ENCODE measurements at places on chromosomes 12 and 14. TPM values are rescaled to one million over a fixed set of nuclear protein-coding genes. Genes with fewer than 3 reads are reported as not detected.

The SENP1 gene
- total RNA-seq: 49.6 TPM

The KLC1 gene
- 168 TPM for total RNA-seq

The CCDC175 gene
- not detected for total RNA-seq

GRCh38 chr12:55693323-55694187 lies 14.1 kb downstream of the ITGA7 start:
- no peak for DNase-seq

DNA sequence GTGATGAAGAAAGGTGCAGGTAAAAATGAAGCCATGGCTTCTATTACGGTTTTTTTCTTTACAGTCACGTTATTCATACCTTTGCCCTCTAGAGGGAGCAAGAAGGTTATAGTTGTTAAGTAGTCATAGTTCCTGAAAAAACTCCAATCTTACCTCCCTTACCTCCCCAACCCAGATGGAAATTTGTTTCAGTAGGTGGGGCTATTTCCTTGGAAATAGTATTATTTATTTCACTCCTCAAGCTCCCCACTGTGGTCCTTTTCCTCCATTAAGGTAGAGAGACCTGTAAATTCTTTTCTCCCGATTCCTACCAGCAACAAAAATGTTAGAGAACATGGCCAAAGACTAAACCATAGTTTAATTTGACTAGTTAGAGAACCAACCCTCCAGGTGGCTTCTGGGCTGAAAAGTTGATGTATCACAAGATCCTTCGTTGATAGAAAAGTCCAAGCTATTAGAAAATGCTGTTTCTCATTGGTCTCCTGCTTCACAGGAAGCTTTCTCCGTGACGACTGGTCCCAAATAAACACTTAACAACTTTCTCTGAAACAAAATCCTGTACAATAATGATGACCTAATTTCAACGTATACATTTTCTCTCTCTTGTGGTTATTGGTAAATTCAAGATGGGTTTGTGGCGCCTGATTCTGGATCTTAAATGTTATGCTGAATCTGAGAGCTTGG lies 43.5 kb downstream of the TMX1 start:
- DNase-seq: peak; percentile 33

GRCh38 chr12:46266382-46266791 lies 2.5 kb downstream of the SLC38A1 start:
- DNase-seq: no peak

- peak; percentile 92 for DNase-seq
These were observed at the start of gene RNF212B for GRCh38 chr14:23237772-23238594. Gene RNF212B, plus strand, starts transcription at chr14:23237936. Its CDS starts 2,410 bp downstream, at chr14:23240346.

DNA sequence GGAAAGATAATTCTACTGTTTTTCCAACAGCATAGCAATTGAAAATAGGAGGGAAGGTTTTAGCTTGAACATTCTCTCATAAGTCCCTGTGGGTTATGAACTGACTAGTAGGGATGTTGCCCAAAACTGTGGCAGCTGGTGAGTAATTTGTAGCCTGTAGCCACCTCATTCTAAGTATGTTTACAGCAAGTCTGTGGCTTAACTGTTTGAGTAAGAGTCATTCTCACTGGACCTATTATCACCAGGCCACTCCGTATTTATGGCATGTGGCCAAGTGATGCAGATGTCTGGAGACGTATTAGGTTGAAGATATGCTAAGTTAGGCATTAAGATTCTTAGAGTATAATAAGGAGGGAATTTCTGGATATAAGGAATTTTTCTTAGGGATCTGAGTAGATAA lies 458.3 kb downstream of the ETNK1 start:
- no peak for DNase-seq

All from prostate gland (tissue), 2 donors.